ENCODE measurements at places on chromosomes 3 and 15.

DNA sequence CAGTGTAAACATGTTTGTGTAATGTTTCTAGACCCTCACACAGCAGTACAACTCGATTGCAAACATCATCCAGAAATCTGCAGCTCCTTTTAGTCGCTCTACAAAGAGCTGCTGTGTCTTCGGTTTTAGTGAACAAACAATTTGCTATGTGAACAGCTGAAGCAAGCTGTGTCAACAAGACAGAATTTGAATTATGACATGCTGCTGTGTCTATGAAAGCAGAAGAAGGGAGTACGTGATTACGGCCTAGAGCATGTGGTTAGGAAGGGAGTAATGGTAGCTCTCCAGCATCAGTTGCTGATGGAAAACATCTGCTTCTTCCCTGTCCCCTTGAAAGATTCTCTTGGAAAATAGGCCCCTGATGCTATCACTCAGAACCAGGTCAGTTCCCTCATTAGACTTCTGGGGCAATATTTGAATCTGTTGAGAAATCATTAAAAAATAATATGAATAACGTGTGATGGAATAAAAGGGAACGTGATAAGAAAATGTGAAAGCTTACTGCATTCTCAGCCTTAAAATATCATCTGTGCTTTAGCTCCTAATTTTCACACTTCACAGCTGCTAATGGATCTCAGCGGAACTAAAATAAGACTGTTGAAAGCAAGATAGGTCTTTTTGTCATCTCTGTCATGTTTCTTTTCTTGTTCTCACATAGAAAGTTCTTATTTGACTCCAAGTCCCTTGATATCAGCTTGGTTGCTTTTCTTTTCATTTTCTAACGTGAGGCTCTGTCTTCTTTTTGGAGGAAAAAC is 891.5 kb downstream of the ROBO2 start:
- DNase-seq, result no peak

- no peak for DNase-seq
Observed at GRCh38 chr15:90234096-90234988, at the start of gene GDPGP1. TSS of gene GDPGP1 (plus strand) at chr15:90234209. CDS start at chr15:90240909, 6,700 bp downstream.

DNA sequence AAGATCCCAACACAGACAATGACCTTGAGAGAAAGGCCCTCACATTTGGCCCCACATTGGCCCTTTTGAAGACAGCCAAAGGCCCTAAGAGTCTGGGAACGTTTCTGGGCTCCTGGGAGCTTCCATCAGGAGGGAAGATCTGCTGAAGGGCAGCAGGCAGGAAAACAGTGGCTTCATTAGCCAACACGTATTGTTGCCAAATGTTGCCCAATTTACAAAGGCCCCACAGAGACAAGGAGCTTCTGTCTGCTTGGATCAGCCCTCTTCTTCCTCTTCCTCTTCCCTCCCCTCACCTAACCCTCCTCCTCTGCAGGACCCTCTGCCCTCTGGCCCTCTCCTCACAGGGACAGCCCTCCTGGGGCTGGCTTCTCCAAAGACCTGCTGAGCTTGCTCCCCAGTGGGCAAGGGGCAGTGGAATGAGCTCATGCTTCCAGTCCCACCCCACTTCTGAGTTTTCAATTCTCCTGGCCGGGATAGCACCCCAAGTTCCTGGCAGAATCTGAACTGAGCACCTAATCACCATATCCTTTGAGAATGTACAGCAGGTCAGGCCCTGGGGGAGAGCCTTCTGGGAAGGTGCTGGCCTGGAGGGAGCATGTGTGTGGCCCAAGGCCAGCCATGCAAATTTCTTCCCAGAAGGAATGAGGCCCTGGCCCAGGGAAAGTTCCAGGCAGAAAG is 5.1 kb upstream of the LTF start:
- no peak for DNase-seq

GRCh38 chr3:3631114-3631513 is 168.1 kb upstream of the LRRN1 start:
- DNase-seq, result no peak

GRCh38 chr3:142586803-142587406 is 8.4 kb upstream of the ATR start:
- peak; percentile 51 for DNase-seq

DNA sequence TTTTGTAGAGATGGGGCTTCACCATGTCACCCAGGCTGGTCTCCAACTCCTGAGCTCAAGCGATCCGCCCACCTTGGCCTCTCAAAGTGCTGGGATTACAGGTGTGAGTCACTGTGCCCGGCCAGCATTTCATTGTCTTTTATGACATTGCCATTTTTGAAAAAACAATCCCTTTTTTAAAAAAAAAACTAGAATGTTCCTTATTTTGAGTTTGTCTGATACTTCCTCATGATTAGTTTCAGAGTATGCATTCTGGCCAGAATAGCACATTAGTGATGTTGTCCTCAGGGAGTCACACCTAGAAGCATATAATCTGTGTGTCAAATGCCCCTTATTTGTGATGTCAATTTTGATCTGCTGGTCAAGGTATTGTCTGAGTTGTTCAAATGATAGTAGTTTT is 21.2 kb upstream of the NMD3 start:
- DNase-seq, result no peak
